ENCODE measurements at places on chromosomes 1 and 21.

GRCh38 chr1:39214998-39215873, 10.7 kb downstream of the MACF1 start:
- DNase-seq, result no peak

- DNase-seq, result no peak
Measured at GRCh38 chr21:35102488-35103371, 53.6 kb upstream of the RUNX1 start.

DNA sequence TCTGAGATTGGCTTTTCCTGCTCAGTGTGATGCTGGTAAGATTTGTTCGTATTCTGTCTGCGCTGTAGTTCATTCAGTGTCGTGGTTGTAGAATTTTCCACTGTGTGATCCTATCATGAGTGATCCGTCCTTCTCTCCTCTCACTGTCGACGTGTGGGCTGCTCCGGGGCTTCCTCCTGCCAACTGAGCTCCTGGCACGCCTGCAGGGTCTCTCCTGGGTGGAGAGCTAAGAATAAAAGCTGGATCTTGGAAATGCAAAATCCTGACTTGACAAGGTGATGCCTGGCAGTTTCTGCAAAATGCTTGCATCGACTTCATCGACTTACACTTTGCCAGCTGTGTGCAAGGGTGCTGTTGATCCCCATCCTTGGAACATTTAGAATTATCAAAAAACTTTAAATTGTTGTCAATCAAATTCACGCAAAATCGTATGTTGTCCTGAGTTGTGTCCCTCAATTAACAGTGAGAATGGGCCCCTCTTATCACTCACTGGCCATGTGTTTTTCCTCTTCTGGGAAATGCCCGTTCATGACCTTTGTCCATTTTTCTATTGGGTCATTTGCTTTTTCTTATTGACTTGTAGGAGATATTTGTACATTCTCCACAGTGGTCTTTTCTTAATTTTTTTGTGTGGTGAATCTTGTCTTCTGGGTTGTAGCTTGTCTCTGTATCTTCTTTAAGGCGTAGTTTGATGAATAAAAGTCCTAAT, 125.5 kb downstream of the CRYAA start:
- DNase-seq, result no peak

DNA sequence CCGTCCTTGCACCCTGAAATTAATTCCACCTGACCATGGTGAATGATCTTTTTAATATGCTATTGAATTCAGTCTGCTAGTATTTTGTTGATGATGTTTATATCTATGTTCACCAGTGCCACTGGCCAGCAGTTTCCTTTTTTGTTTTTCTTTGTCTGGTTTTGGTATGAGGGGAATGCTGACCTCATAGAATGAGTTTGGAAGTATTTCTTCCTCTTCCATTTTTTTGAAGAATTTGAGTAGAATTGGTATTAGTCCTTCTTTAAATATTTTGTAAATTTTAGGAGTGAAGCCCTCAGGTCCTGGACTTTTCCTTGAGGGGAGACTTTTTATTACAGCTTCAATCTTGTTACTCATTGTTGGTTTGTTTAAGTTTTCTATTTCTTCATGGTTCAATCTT, 231.6 kb downstream of the MRPL39 start:
- no peak for DNase-seq

DNA sequence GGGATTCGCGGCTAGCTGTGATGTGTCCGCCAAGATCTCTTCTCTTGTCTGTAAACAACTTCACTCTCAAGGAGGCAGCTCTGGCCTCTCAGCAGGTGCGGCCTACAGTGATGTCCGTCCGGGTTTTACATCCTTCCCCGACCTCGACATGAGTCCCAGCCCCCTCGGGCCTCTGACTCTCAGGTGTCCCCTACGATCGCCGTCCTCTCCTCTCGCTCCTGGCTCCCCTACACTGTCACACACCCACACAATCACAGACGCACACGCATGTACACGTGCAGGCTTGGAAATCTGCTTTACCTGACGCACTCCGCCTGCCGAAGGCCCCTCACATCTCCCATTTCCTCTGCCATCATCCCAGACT, 797 bp upstream of the RSPH1 start:
- no peak for DNase-seq
